ENCODE measurements at places on chromosomes 7 and 10. TPM values are rescaled to one million over a fixed set of nuclear protein-coding genes. Genes with fewer than 3 reads are reported as not detected.
A peak's percentile ranks its signal among the peaks of the same experiment; 100 is the strongest.

DNA sequence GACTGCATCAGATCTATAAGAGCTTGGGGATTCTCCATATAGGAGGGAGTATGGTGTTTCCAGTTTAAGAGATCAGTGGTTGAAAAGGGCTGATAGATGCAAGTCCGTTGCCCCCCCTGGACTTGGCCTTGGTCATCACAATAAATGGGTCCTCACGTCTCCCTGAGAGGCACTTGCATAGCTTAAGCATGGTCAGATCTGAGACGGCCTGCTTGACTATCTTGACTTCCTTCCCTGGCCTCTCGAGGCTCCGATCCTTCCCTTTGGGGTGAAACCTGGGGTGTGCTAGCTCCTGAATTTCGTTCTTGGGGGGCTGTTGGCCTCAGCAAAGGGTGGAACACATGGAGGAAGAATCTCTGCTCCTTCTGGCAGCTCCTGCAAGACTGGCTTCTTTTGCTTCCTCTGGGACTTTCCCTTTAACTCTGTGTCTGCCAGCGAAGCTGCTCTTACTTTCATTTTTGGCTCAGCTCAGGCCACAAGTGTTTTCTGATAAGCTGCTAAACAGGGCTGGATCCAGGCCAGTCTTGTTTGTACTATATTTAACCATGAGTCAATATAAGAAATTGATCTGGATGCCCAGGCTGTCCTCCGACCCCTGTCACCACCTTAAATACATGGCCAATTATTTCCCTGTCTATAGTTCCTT is 11.2 kb upstream of the ZNF485 start:
- no peak for DNase-seq

- DNase-seq: no peak
Observed at GRCh38 chr7:139701908-139702307, 75.9 kb downstream of the HIPK2 start.

DNA sequence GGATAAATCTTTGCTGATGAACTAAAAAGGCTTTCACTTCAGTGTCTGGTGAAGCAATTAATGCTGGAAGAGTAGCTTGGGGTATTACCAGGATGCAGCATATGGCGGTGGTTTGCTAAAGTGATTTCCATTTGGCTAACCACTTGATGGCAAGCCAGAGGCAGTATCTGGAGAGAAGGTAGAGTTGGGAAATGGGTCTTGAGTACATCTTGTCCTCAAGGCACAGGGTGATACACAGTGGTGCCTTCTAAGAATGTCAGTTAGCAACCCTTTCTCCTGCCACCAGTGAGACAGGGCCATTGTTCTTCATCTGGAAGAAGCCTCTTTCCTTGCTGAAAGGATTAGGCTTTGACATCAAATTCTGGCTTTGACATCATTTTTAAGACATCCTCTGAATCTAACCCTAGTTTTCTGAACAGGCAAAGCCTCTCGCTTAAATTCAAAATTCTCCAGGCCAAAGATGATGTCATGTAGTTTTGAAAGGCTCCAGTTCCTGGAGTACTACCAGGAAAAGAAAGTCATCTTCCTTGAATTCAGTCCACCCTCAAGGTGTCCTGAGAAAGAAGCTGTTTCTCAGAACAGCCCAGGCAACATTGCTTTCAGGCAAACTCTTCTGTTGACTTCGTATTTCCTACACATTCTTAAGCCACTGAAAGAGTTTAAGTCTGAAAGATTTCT is 162.4 kb downstream of the ARID5B start:
- DNase-seq: no peak

DNA sequence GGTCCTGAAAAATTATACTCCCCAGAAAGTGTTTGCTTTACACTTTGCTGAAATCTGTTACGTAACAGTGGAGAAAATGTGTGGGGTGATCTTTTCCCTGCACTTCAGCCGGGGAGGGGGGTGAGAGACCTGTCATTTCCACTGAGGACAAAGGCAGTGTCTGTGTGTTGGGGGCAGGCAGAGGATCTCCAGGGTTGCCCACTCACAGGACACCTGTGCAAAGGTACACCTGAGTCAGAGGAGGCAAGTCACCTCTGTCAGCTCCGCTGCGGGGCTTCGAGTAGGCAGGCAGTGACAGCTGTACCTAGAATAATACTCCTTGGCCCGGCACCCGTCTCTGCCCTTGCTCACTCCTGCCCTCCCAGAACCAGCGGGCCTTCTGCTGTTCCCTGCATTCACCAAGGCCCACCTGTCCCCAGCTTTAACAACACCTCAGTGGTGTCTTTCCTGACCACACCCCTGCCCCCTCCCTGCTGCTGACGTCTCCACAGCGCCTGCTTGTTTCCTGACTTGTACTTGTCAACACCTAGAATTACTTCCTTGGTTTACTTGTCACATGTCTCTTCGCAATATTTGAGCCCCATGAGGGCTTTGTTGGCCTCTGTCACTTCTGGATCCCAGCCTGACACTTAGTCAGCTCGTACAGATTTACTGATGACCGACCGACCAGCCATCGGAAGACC is 159.2 kb downstream of the NEURL1 start:
- DNase-seq: no peak

DNA sequence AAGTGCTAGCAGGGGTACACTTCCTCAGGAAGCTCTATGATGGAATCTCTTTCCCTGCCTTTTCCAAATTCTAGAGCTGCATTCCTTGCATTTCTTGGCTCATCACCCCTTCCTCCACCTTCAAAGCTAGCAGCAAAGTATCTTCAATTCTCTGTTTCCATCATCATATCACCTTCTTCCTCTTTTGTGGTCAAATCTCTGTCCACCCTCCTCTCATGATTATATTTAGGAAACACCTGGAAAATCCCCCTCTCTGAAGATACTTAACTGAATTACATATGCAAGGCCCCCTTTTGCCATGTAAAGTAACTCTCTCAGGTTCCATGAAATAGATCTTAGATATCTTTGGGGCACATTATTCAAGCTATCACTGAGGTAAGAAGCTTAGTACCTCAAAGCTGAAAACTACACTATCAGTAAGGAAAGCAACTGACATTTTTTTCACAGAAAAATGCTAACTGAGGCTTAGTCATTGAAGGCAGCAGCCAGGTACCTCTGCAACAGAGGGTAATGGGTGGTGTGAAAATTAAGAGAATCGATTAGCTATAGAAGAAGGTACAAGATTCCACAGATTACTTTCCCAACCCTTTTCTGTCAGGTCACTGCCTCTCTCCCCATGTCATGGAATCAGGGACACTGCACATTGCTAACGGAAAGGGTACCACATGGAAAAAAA is 197.3 kb downstream of the MACC1 start:
- DNase-seq: no peak

DNA sequence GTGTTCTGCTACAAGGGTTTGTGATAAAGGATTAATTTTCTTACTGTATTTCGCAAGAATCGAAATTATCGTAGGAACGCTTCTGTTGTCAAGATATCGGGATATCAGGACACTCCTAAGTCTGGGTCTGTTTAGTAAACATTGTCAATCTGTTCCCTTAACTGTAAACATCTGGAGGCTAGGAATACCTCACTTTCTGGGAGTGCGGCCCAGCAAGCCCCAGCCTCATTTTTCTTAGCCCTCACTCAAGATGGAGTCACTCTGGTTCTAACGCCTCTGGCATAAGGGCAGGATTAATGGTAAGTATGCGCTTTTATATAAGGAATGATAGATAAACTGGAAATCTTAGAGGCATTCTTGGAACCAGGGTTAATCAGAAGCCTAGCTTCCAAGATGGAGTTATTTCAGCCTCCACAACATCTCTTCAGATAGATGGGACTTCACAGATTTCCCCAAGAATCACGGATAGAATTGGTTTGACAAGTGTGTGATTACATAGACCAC is 30.1 kb upstream of the CCL24 start:
- no peak for DNase-seq

DNA sequence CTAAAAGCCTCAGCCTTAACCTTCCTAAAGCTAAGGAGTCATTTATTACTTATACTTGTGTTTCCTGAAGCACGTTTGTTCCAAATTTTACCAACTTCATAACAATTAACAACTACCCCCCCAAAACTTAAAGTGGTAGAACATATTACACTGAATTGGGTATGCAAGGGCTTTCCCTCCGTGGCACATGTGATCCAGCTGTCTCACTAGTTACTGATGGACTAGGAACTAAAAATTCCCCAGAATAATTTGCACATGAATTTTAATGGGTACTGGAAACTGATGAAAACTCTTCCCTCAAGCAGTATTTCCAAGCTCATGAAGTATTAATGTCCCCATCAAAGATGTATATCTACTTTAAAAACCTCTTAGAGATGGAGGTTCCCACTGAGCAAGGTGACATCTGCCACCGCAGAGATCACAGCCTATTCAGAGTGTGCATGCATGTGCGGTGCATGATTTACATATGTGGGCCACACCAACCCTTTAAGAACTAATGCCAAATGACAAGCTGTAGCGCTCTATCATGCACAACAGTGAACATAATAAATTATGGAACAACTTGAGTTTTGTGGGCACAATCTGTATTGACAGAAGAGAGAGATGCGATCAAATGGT is 139.9 kb upstream of the ADCY1 start:
- no peak for DNase-seq

- DNase-seq: no peak
Observed at GRCh38 chr7:55502858-55503440, 69.4 kb downstream of the VOPP1 start.

GRCh38 chr10:93921338-93921737 is 27.6 kb downstream of the SLC35G1 start:
- no peak for DNase-seq

DNA sequence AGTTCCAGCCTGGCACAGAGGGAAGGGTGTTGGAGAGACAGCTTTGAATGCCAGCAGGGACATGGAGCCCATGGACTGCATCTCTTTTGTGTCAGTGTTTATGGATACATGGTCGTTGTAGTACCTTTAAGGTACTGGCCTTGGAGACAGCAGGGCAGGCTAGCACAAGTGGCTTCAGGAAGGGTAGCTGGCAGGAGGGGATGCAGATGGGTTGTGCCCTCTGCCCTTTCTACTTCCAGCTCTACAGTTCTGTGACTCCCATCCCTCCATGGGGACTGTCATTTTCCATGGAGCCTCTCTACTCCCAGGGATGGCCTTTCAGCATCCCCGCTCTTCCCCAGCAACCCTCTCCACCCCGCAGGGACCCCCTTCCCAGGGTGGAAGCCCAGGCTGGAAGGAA is 25.1 kb downstream of the POLL start:
- peak; percentile 30 for DNase-seq

GRCh38 chr7:55903985-55904759 is 16.9 kb downstream of the ZNF713 start:
- DNase-seq: no peak

DNA sequence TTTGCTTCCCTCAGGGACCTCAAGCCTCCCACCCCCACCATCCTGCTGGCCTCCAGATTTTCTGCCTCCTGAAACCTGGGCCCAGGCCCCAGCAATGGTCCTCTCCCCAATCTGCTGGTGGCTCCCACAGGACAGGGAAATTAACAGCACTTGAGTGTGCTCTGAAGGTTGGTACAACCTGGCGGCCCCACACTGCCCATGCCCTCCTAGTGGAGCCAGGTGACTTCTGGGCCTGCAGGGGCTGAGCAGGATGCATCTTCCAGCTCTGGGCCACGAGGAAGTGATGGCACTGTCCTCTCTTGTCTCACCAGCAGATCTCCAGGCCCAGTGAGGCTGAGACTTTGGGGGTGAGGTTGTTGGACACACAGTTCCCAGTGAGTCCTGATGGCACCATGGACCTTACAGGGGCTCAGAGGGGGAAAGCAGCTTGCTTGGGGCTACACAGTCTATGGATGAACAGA is 3.6 kb upstream of the ZMIZ1 start:
- no peak for DNase-seq

- DNase-seq: no peak
Observed at GRCh38 chr7:149759093-149759860, 14.1 kb downstream of the ZNF467 start.

DNA sequence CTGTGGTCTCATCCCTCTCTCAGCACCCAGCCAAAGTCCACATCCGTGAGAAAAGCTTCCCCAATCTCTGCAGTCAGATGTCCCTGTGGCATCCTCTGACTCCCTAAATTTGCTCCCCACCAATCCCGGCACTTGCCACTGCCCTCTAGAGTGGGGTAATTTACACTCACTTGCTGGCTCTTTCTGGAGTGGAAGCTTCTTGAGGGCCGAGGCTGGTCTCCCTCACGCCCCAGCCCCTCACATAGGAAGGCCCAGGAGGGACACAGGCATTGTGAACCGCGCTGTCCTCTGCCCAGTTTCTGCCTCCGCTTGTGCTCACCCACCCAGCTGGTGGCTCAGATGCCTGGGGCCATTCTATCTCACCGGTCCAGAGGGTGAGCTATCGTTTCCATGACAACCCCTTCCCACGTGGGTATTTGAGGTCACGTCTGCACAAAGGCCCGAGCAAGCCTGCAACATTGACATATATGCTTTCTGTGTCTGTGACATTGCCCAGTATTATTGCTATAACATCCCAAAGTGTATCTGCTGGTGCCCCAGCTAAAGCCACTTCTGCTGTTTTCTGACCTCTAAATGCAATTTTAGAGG is 97.3 kb upstream of the CTBP2 start:
- no peak for DNase-seq

- DNase-seq: no peak
Observed at GRCh38 chr10:116838143-116838725, 11.1 kb upstream of the ENO4 start.

GRCh38 chr10:17353568-17354300 is 100.7 kb downstream of the ST8SIA6 start:
- DNase-seq: no peak

GRCh38 chr7:13992596-13992964 is 3.1 kb upstream of the ETV1 start:
- no peak for DNase-seq

GRCh38 chr10:42963312-42963711 is 113.6 kb upstream of the RET start:
- peak; percentile 22 for DNase-seq

- peak; percentile 75 for DNase-seq
Observed at GRCh38 chr7:149722356-149722957, 50.9 kb downstream of the ZNF467 start.

- DNase-seq: no peak
Observed at GRCh38 chr7:22173685-22174573, 183.0 kb downstream of the RAPGEF5 start.

- no peak for DNase-seq
Observed at GRCh38 chr7:155296006-155296787, 1.5 kb upstream of the INSIG1 start.

- DNase-seq: no peak
Observed at GRCh38 chr7:27088002-27088922, 7.5 kb downstream of the HOXA1 start.

GRCh38 chr7:99042957-99043356 is 101.0 kb downstream of the SMURF1 start:
- no peak for DNase-seq

- DNase-seq: peak; percentile 87
Observed at GRCh38 chr7:3210531-3210930, 90.5 kb upstream of the SDK1 start.

The GRM3 gene
- total RNA-seq: not detected

The HOXA10 gene
- total RNA-seq: 19.7 TPM

The SLC26A4 gene
- total RNA-seq: 0.67 TPM

The GBX1 gene
- total RNA-seq: not detected

The EIF5AL1 gene
- total RNA-seq: 0.22 TPM

The RBM20 gene
- 4.6 TPM for total RNA-seq

The KCNIP2 gene
- total RNA-seq: 151 TPM

The CCT6A gene
- total RNA-seq: 99.8 TPM

The KLHDC10 gene
- total RNA-seq: 30.6 TPM

The SPDYE5 gene
- not detected for total RNA-seq

The FAM25C gene
- total RNA-seq: not detected

The TUBGCP2 gene
- 46.3 TPM for total RNA-seq

Measured in mesenteric fat pad (tissue), 1 donor.